ENCODE measurements at places on chromosomes 11 and 22.

DNA sequence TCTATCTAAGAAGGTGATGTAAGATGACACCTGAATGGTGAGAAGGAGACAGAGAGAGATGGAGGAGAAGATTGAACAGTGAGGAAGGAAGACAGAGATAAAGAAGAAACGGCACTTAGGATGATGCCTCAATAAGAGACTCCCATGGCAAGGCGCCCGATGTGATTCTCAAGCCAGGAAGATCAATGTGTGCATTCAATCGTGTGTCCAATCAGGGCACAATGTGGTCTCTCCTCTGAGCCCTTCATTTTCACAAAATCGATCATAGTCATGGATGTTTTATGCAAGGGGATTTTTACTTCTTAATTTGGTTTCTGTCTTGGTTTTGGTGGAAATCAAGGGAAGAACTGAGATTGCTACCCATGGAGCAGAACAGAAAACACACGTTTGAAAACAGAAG is 19.9 kb upstream of the TMPRSS13 start:
- no peak for DNase-seq

- no peak for DNase-seq
Observed at GRCh38 chr22:25909614-25910387, 167.8 kb downstream of the MYO18B start.

GRCh38 chr11:36507824-36508489 is 2.1 kb downstream of the TRAF6 start:
- DNase-seq: no peak

- DNase-seq: no peak
Observed at GRCh38 chr11:92125321-92125720, 99.3 kb upstream of the FAT3 start.

- no peak for DNase-seq
Observed at GRCh38 chr22:24089951-24090350, 78.8 kb downstream of the CABIN1 start.

GRCh38 chr22:24337894-24338645 is 67.4 kb downstream of the SPECC1L start:
- no peak for DNase-seq

GRCh38 chr22:22213231-22213630 is 31.4 kb upstream of the VPREB1 start:
- DNase-seq: no peak

- no peak for DNase-seq
Observed at GRCh38 chr11:8082391-8083087, 1.5 kb downstream of the TUB start.

GRCh38 chr11:97019305-97019704 is 629.5 kb downstream of the JRKL start:
- DNase-seq: no peak

Data from central memory CD4-positive, alpha-beta T cell (primary cell).